ENCODE measurements at places on chromosomes 11 and 22.

DNA sequence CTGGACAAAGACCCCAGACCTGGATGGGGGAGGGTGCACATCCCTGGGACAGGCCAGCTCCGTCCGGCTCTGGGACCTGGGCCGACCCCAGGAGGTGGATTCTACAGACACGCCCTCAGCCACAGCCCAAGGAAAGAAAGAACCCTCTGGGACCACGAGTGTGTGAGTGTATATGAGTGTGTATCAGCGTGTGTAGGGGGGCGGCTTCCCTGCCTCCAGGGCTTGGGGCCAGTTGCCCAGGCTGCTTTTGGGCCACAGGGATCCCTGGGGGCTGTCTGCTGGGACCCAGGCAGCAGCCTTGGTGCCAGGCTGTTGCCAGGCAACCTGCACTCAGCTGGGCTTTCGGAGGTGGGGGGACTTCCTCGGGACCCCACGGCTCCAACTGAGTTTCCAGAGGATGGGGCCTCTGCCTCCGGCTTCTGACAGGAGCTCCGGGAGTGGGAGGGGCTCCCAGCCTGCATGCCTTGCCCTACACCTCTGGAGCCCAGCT is 8.9 kb downstream of the DUSP8 start:
- no peak for DNase-seq
- H3K27ac ChIP-seq: no peak overlapping the region
- H3K4me3 ChIP-seq: no peak overlapping the region
- H3K4me1 ChIP-seq: peaks cover 5% of the 10 kb centered on the region
- no peaks in the 10 kb centered on the region for H3K27me3 ChIP-seq

DNA sequence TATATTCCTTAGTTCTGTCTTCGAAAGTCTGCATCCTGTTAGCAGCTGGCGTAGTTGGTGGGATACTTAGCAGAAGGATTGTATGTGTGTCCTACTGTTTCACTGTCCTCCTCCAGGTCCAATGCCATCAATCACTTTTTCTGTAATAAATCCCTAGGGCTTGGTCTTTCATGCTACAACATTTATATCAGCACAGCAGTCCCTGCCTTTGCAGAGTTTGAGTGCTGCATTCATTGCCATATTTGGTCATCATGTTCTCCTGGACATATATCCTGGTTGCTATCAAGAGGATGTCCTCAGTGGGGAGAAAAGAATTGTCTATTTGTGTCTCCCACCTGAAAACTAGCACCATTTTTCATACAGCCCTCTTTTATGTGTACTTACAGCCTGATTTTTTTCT is 67.0 kb downstream of the OR5AK2 start:
- no peak overlapping the region for H3K27ac ChIP-seq
- no peaks in the 10 kb centered on the region for H3K4me1 ChIP-seq
- H3K36me3 ChIP-seq: no peaks in the 10 kb centered on the region
- no peaks in the 10 kb centered on the region for H3K27me3 ChIP-seq

- no peaks in the 10 kb centered on the region for H3K27me3 ChIP-seq
- no peak overlapping the region for H3K27ac ChIP-seq
- no peak for DNase-seq
Observed at GRCh38 chr22:46040471-46041465, 63.8 kb upstream of the WNT7B start.

DNA sequence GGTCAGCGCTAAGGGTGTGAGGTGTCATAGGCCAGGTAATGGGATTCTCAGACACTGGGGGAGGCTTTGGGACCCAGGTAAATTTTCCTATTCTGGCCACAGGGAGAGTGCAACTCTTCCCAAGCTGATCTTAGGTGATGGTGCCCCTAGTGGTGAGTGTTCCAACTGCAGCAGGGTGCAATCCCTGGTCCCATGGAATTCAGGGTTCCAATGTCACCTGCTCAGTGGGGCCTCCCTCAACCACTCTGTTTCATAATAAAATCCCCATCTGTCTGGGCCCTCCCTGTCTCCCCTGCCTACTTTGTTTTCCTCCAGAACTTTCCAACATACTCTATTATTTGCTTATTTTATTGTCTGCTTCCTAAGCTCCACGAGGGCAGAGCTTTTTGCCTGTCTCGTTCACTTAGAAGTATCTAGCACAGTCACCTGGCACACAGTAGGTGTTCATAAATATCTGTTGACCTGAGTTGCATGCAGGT is 2.9 kb upstream of the SGSM1 start:
- H3K4me1 ChIP-seq: no peaks in the 10 kb centered on the region
- DNase-seq: peak; percentile 15
- H3K4me3 ChIP-seq: no peak overlapping the region
- no peaks in the 10 kb centered on the region for H3K36me3 ChIP-seq

DNA sequence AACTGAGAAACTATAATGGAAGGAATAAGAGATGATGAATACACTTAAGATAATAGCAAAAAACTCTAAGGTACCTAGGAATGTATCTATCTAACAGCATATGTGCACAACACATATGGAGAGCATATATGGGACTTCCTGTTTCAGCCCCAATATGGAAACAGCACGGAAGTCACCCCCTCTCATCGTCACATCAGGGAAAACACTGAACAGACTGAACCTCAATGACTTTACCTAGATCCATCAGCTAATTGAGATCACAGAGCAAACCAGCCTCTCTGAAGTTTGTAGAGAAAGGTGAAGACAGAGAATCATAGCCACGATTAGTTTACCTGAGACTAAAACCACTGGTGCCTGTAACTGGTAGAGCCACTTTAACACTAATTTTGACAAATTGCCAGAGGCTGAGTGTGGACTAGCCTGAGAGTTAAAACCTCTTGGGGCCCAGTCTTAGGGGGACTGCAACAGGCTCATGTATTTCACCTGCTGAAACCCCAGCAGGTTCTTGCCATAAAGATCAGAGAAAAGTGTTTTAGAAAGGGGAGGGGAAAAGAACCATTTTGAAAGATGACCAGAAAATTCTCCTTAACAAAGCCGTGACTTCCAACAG is 722.6 kb downstream of the TBC1D22A start:
- no peak overlapping the region for H3K4me3 ChIP-seq
- no peak for DNase-seq
- no peaks in the 10 kb centered on the region for H3K27me3 ChIP-seq
- H3K27ac ChIP-seq: no peak overlapping the region

GRCh38 chr11:33723238-33723881 is 12.9 kb downstream of the CD59 start:
- peaks cover 36% of the 10 kb centered on the region for H3K4me1 ChIP-seq
- no peaks in the 10 kb centered on the region for H3K27me3 ChIP-seq
- peak overlapping the region; percentile 97 for H3K27ac ChIP-seq
- DNase-seq: peak; percentile 93
- no peak overlapping the region for H3K4me3 ChIP-seq
- peaks cover 9% of the 10 kb centered on the region for H3K36me3 ChIP-seq

DNA sequence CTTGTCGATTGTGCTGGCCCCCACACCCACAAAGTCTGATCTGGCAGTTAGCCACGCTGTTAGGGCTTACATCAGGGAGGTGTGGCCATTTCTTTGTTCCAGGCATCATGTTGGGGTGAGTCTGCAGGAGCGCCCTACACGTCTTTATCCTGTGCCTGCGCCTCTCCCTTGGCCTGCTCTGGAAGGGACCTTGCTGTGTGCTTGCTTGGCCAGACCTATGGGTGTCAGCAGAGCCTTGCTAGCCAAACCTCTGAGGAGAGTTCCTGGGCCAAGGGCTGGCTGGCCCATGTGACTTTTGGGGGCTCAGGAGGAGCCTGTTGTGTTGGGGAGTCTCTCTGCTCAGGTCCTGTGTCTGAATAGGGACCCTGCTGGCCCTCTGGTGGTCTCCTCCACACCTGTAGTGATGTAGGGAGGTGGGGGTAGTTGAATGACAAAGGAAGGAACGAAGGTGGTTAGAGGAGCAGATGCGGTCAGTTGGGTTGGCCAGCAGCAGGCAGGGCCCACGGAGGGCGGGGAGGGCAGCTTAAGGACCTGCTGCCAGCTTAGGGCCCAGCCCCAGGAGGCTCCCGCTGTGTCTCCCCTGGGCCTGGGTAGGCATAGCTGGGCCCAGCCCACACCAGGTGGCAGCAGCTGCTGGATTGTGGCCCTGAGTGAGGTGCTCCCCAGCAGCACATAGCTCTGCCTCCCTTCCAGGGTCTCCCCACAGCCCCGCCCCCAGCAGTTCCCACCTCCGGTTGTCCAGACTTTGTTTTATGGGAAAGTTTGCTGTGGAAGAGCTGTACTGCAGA is 7.9 kb downstream of the PPIL2 start:
- no peaks in the 10 kb centered on the region for H3K27me3 ChIP-seq

- DNase-seq: no peak
- H3K4me3 ChIP-seq: no peak overlapping the region
- no peaks in the 10 kb centered on the region for H3K4me1 ChIP-seq
- no peaks in the 10 kb centered on the region for H3K36me3 ChIP-seq
- no peak overlapping the region for H3K27ac ChIP-seq
- no peaks in the 10 kb centered on the region for H3K27me3 ChIP-seq
Observed at GRCh38 chr11:61911701-61912529, 5.5 kb downstream of the RAB3IL1 start.

- DNase-seq: no peak
- no peak overlapping the region for H3K4me3 ChIP-seq
- H3K27ac ChIP-seq: no peak overlapping the region
- H3K36me3 ChIP-seq: peaks cover 10% of the 10 kb centered on the region
- H3K4me1 ChIP-seq: peaks cover 7% of the 10 kb centered on the region
Observed at GRCh38 chr22:40323681-40324171, 22.6 kb upstream of the ADSL start.
